ENCODE measurements at places on chromosomes 7 and 10.

- no peak for DNase-seq
Measured at GRCh38 chr10:54900584-54900983, 99.6 kb upstream of the PCDH15 start.

DNA sequence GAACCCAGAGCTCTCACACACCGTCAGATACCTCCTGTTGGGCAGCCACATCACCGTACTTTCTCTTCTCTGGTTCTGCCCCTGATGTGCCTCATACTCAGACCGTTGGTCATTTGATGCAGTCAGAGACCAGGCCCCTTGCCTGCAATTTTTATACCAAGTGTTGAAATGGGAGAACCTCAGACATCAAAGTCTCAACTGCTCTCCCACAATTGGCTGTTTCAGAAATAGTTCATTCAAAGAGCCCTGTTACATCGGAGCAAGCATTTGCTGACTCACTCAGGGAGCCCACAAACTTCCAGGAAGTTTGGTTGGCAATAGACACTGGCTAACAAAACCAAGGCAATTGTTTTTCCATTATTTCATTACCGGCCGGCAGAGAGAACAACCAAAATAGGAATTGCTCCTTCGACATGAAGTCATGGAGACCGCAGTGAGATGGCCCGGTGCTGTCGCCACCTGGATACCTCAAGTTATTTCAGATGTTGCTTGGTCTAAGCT lies 33.5 kb upstream of the ADAM12 start:
- DNase-seq, result no peak

DNA sequence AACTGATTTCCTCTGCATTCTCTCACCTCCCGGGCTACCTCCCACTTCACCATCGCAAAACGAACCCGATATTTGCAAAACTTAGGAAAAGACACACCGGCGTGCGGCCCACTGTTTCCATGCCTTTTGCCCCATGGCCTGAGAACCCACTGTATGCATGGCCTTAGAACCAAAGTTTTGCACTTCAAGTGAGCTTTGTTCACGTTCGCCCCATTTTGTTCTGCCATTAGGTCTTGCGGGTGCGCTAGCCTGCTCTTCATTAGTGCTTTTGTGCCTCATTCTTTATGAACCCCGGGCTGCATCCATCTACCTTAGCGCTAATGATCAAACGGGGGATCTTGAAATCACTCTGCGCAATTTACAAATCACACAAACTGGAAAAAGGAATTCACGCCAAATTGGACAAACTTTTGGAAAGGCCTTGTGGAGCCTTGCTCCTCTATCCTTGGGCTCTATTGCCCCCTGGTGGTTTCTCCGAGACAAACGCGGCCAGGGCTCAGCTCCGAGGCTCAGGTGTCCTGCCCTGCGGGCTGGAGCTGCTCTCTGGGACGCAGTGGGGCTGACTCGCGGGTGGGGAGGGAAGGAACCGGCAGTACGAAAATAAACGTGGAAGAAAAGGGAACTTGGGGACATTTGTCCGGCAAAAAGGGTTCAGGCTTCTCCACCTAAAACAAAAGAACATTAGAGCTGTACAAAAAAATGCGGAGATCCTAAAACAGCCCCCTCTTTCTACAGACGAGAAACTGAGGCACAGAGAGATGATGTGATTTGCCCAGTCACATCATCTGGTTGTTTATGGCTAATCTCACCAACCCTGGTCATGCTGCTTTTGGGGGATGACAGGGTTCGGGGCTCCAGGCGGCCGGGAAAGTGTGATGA lies 300.4 kb upstream of the NFE2L3 start:
- DNase-seq, result peak; percentile 55

GRCh38 chr10:84204122-84204521 lies 9.8 kb downstream of the CDHR1 start:
- no peak for DNase-seq
